Occipital lobe (tissue), 3 donors: ENCODE measurements at places on chromosomes 5 and 9.

DNA sequence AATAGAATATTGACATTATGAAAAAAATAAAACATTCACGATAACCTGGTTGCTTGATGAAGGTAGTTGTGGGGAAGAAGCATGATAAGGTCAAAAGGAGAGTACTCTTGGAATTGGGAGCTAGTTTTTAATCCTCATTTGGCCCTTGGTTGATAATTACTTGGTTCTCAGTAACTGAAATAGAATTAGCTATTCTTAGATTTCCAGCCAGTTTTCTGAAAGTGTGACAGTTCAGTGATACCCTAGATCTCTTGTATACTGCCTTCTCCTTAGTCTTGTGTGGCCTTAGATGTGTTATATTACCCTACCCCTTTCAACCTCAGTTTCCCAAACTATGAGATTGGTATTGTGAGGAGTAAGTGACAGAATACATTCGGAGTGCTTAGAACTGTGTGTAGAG is 17.4 kb downstream of the MARCHF6 start:
- no peak for DNase-seq

DNA sequence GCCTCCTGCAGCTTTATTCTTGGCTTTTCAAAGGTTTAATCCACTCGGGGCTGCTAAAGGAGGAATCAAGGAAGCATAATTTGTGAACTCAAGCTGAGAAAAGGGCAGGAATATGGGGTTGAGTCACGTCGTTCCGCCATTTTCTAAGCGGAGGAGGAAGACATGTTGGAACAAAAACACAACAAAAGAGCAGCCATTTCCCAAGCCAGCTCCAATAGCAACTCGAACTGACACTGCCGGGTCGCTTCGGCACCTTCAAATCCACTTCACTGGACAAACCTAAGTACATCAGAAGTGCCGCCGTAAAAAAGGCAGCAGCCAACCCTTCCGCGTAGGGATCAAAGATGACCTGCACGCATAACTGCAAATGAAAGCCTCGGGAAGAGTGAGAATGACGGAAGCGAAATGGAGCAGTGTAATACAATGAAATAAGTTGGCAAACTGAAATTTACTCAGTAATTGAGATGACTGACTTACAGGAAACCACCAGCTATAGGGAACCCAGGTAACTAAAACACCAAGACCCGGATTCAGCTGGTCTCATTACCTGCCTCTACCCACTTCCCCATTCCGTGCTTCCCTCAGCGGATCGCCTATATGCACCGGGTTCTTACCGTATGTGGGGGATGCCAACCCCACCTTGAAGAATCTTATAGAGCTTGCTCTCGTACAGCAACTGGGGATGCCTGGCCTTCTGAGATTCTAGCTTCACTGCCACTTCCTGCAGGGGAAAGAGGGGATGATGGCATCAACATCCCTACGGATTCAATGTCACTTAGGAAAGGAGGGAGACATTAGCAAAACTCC is 1.6 kb downstream of the CSNK1A1 start:
- peak; percentile 17 for DNase-seq

GRCh38 chr9:36991516-36992134 is 42.4 kb downstream of the PAX5 start:
- no peak for DNase-seq

- no peak for DNase-seq
These were observed 10.3 kb upstream of the CRHBP start for GRCh38 chr5:76942581-76942980.

GRCh38 chr5:2149195-2149539 is 266.4 kb upstream of the IRX4 start:
- DNase-seq = no peak

- no peak for DNase-seq
These were observed 210.5 kb downstream of the PJA2 start for GRCh38 chr5:109199289-109199688.

DNA sequence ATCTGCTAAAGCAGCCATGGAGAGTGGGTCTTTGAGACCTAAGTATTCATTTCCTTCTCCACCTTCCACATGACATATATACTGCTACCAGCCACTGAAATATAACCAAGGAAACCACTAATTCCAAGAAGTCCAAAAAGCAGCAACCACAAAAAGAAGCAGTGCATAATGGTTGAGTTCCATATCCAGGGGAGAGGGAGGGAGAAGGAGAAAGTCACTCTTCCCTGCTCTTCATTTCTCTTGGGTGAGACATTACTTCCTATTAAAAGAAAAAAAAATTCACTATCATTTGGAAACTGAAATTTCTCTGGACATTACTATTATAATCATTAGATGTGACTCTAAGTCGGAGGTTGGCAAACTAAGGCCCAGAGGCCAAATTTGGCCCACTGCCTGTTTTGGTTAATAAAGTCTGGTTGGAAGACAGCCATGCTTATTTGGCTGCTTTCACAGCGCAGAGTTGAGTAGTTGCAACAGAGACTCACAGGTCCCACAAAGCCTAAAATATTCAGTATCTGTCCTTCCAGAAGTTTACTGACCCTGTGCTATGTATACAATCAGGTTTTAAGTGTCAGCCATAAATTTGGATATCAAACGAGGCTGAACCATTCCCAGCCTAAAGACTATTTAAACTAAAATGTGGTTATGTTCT is 168.6 kb downstream of the MPDZ start:
- DNase-seq = no peak

DNA sequence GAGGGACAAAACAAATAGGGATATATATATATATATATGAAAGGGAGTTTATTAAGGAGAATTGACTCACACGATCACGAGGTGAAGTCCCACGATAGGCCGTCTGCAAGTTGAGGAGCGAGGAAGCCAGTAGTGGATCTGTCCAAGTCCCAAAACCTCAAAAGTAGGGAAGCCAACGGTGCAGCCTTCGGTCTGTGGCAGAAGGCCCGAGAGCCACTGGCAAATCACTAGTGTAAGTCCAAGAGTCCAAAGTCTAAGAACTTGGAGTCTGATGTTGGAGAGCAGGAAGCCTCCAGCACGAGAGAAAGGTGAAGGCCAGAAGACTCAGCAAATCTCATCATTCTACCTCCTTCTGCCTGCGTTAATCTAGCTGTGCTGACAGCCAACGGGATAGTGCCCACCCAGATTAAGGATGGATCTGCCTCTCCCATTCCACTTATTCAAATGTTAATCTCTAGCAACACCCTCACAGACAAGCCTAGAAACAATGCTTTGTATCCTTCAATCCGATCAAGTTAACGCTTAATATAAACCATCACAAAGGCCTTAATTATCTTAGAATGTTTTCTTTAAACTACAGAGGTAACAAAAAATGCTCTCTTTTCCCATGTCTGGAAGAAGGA is 23.8 kb upstream of the DAB2 start:
- DNase-seq = no peak

DNA sequence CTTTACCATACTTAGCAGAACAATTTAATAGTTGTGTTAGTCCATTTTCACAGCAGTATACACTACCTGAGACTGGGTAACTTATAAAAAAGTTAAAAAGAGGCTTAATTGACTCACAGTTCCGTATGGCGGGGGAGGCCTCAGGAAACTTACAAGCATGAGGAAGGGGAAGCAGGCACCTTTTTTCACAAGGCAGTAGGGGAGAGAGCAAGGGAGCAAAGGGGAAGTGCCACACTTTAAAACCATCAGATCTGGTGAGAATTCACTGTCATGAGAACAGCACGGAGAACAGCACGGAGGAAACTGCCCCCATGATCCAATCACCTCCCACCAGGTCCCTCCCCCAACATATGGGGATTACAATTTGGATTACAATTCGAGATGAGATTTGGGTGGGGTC is 269.9 kb downstream of the MTRR start:
- DNase-seq = no peak

GRCh38 chr9:91308191-91308590 is 53.5 kb downstream of the AUH start:
- no peak for DNase-seq

DNA sequence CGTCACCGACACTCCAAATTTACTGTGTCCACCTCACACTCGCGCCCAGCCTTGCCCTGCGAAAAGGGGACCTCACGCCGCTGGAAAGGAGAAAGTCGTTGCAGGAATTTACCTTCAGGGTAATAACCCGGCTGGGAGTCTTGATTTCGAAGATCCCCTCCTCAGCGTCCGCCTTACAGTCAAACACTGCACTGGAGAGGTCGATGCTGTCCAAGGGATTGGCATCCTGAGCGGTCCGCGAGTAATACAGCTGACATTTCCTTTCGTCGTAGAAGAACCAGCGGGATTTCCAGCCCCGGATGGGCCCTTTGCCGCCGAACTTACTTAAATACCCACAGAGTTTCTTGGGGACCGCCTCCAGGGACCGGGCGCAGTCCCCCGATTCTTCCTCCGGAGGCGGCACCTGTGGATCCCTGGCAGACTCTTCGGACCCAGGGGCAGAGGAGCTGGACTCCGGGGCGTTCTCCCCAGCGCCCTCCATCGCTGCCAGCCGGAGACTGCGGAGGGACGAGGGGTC is 330 bp downstream of the TBC1D2 start:
- no peak for DNase-seq

- no peak for DNase-seq
These were observed 39.6 kb upstream of the CSNK1G3 start for GRCh38 chr5:123472150-123472924.

DNA sequence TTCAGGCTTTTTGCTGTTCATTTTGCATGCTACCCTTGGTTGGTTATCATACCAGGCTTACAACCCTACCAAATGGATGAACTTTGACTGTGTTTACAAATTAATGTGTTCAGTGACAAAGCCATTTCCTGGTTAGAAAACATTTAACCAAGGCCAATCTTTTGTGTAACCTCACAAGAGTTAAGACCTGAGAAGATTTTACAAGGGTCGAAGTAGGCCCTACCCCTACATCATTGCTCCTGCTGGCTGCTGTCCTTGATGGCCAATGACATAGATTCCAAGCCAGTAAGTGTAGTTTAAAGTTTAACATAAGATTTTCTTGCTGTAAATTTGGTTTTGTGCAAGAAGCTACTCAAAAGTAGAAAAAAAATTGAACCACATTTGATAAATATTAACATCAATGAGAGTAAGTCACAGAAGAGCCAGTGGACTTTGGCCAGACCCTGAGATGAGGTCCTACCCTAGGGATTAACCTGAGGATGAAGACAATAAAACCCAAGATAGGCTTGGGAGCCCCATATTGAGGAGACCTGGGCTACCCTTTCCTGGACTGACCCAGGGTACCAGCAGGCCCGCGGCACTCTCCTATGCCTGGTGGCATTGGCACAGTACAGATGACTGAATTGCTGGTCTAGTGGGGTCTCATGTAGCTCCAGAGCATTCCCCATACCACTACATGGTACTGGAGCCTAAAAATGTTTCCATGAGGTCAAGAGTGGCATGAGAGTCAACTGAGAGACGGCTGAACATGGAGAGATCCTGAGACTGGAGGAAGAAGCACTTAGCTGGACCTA is 8.3 kb downstream of the C1QTNF3 start:
- no peak for DNase-seq

DNA sequence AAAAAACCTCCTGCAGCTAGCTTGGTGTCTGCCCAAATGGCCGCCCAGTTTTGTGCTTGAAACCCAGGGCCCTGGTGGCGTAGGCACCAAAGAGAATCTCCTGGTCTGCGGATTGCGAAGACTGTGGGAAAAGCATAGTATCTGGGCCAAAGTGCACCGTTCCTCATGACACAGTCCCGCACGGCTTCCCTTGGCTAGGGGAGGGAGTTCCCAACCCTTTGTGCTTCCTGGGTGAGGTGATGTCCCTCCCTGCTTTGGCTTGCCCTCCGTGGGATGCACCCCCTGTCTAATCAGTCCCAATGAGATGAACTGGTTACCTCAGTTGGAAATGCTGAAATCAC is 83.0 kb upstream of the JAK2 start:
- no peak for DNase-seq

GRCh38 chr9:249025-249424 is 34.4 kb downstream of the DOCK8 start:
- no peak for DNase-seq

DNA sequence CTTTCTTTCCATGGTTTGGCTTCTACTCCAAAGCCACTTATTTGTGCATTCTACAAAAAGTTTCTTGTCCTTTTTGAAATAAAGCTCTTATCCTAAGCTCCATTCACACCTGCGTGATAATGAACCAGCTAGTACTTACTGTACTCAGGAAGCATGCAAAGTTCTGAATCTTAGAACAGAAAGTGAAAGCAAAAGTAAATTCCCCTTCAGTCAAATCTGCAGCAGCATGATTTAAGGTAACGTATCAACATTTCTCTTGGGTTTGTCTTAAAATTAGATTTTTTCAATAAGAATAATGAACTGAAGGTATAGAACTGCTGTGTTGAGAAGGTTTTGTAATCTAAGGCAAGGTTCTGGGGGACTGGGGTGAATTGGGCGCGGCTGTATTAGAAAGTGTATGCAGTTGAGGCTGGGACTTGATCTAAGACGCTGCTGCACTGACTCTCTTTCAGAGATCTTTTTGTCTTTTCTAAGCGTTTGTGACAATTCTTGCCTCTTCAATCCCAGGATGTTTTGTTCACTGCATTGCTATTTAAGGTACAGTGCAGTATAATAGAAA is at the start of gene ERAP2:
TSS of gene ERAP2 (plus strand) at position 209 of the 559 bp plus-strand sequence. CDS start 3,186 bp downstream, outside the sequence.
- no peak for DNase-seq

- no peak for DNase-seq
These were observed 118.7 kb upstream of the NEK6 start for GRCh38 chr9:124139001-124139400.

- DNase-seq = peak; percentile 13
These were observed 26.2 kb downstream of the IRF1 start for GRCh38 chr5:132464156-132464939.

DNA sequence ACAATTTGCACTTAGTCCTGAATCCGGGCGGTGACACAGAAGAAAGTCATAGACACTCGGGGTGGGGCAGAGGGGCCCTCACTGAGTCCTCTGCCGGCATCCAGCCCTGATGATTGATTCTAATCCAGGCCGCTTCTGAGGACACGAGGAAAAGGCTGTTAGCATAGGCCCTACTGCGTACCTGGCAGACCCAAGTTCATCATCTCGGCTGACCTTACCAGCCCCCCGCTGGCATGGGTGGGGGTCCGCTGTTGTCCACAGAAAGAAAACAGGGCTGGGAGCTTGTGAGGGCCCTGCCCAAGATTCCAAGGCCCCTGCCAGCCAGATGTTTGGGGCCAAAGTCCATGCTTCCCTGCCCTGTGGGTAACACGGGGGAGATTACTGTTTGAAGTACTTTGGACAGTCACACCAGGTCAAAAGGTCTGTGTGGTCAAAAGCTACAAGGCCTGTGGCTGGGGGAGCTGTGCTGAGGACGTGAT is 24.5 kb downstream of the ERGIC1 start:
- no peak for DNase-seq

DNA sequence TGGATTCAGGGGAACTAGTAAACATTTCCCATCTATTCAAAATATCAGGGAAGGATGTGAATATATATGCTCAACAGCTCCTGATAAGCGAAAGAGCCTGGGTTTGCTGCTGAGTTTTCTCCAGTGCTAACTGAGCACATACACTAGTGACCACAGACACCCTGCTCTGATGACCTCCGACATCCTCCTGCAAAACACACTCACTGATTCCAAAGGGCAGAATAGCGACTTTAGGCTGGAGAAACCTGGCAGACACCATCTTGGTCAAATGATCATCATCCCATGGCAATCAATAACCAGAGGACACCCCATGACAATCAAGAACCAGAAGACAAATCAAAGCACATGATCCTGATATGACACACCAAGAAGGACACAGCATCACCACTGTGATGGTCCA is 9.2 kb upstream of the GADD45G start:
- no peak for DNase-seq

GRCh38 chr9:33092634-33093033 is 16.2 kb upstream of the SMU1 start:
- no peak for DNase-seq

- DNase-seq = no peak
These were observed 306.8 kb downstream of the TRPM3 start for GRCh38 chr9:70814597-70814996.

GRCh38 chr9:128885376-128885775 is 3.4 kb downstream of the LRRC8A start:
- DNase-seq = no peak

- no peak for DNase-seq
These were observed 25.6 kb downstream of the ABL1 start for GRCh38 chr9:130860458-130861316.
